ENCODE measurements at places on chromosomes 2 and 18.

- DNase-seq: no peak
Observed at GRCh38 chr2:47819834-47820233, 36.9 kb downstream of the MSH6 start.

DNA sequence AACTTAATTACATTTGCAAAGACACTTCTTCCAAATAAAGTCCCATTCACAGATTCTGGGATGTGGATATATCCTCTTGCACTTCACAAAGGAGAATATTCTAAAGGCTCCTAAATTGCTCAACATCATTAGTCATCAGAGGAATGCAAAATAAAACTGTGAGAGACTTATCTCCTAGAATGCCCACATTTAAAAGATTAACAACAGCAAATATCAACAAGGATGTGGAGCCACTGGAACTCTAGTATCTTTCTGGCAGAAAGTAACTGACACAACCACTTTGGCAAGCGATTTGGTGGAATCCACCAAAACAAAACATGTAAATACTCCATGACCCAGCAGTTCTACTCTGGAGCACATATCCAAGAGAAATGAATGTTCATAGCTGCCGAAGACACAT lies 4.6 kb downstream of the NEU2 start:
- no peak for DNase-seq

DNA sequence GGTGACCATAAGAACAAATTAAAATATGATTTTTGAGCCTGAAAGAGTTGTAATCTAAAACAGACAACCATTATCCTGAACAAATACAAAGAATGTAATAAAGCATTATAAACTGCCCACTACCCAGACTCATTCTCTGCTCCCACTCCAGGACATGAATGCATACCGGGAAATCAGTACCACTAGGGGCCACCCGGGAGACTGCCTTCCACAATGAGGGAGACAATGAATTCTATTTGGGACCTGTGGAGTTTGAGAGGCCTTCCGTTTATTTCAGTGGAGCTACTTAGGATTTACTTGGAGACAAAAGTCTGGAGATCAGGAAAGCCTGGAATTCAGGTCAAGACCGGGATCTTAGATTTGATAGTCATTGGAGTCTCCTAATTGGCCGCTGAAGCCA lies 50.0 kb downstream of the NAB1 start:
- DNase-seq: peak; percentile 43

- no peak for DNase-seq
Observed at GRCh38 chr2:230048010-230048671, 20.6 kb downstream of the SLC16A14 start.

DNA sequence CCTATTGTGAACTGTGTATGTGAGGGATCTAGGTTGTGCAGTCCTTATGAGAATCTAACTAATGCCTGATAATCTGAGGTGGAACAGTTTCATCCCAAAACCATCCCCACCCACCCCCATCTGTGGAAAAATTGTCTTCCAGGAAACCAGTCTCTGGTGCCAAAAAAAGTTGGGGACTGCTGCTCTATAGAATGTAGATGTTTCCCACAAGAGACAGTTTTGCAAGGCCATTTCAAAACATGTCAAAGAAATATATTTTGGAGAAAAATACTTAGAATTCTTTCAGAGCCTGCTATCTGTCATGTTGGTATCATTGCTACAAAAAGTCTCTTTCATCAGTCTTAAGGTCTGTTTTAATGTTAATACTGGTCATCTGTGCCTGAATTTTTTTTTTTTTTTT lies 4.1 kb upstream of the SLC39A10 start:
- no peak for DNase-seq

DNA sequence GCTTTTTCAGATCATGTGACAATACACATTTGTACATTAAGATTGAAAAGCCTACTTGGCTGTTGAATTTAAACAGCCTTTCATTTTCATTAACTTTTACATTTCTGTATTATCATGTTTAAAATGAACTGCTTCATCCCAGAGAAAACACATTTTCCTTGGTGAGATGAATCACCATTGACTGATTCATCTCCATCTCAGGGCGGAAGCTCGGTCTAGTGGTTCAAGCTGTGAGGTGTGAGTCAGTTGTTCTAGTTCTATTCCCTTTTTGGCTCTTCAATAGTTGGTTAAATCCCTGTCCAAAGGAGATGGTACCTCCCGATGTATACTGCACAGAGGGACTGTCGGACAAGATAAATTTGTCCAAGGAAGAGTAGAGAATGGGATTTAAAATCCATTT lies 189.7 kb downstream of the ADCYAP1 start:
- DNase-seq: no peak

GRCh38 chr2:1256632-1257324 lies 156.5 kb upstream of the TPO start:
- DNase-seq: no peak

- no peak for DNase-seq
Observed at GRCh38 chr2:46521215-46521683, 41.9 kb downstream of the TMEM247 start.

- DNase-seq: no peak
Observed at GRCh38 chr2:236843161-236843968, 242.3 kb upstream of the COPS8 start.

DNA sequence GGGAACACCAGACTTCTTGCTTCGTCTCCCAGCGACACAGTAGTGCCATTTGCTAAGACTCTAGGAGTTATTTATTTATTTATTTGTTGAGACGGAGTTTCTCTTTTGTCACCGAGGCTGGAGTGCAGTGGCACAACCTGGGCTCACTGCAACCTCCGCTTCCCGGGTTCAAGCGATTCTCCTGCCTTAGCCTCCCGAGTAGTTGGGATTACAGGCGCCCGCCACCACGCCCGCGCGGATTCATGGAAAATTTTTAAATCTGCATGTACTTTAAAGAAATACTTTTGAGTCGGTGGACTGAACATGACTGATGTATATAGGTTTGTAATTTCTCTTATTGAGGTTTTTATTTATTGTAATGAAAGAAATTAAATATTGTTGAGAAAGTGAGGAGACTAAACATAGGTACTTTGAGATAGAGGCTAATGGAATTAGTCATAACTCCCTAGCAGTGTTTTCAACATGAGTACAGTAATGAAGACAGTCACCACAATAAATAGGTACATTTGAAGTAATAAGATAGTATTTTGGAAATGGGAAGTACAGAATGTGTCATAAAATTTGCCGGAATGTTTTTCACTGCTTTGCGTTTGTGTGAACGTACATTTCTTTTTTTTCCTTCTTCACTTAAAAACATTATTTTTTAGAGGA lies 983 bp downstream of the MTX2 start:
- no peak for DNase-seq

DNA sequence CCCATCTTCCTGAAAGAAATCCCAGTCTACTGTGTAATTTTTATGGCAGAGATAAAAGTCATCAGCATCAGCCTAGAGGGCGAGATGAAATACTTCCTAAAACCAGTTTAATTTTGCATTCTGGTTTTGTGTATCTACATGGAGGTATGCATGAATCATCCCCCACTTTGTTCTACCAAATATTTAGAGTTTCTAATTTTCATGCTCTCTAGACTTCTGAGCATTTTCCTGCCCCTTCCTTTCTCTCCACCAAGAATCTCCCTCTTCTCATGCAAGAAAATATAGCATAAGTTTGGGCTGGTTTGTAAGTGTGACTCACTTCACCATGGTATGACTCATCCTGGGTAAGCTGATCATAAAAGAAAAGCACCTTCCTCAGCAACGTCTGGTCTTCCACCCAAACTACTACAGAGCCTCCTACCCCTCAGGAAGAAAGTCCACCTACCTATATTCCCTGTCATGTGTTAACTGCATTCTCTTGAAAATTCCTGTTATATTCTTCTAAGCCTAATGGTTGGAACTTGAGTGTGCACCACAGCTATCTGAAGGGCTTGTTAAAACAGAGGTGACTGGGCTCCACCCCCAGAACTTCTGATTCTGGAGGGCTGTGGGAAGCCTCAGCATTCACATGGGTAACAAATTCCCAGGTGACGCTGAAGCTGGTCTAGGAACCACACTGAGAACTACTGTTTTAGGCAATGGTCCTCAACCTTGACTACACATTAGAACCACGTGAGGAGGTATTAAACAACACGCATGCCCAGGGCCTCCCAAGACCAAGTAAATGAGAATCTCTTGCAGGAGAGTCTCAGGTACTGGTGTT lies 37.4 kb upstream of the RAPGEF4 start:
- DNase-seq: peak; percentile 26

DNA sequence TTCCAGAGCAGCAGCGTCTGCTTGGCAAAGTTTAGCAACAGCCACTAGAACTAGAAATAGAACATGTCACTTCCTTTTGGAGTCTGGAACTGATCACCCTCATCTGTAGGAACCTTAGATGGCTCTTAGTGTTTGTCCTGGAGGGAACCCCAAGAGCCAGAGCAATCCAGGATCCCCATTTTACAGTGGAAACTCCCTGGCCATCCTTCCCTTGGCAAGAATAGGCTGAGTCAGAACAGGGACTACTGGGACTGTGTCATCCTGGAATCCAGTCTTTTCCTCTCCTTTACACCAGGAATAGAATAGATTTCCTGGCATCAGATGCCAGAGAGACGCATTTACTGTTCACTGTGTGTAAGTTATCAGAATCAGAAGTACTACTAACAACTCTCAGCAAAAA lies 33.2 kb upstream of the GRHL1 start:
- no peak for DNase-seq

GRCh38 chr2:113092864-113093612 lies 25.3 kb downstream of the IL1F10 start:
- no peak for DNase-seq

- no peak for DNase-seq
Observed at GRCh38 chr2:208279236-208279635, 13.2 kb downstream of the PIKFYVE start.

- DNase-seq: no peak
Observed at GRCh38 chr2:234130777-234131181, 80.3 kb downstream of the SPP2 start.

GRCh38 chr2:160522951-160523710 lies 29.5 kb upstream of the RBMS1 start:
- no peak for DNase-seq

- DNase-seq: no peak
Observed at GRCh38 chr2:174892546-174892945, 112.6 kb downstream of the CHN1 start.

GRCh38 chr18:8703781-8704301 lies 1.5 kb upstream of the MTCL1 start:
- DNase-seq: no peak

DNA sequence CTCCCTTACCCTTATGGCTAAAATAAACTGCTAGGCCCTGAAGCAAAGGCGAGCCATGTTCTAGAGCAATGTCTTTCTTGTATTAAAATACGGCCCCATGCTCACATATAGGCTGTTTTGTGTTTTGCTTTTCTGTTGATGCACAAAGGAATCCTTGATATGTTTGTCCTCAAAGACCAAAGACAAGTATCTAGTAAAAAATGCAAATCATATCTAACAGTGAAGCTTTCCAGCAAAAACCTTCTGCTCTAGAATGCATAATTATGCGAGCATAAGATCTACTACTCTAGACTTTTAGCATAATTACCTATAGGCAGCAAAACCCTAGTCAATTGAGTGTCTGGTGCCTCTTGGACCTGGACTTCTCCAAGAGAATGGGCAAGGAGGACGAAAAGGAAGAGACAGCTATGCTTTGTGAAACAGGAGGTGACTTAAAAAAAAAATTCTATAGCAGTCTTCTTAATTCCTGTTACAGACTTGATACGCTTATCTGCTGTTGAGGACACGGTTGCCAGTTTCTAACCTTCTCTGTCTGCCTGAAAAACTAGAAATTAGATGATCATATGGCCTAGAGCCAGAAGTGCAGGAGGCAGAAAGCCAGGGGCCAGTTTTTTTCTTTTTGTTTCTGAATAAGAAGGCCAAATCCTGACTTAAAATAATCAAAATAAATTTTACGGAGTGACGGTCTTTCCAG lies 1.5 kb upstream of the AMMECR1L start:
- DNase-seq: no peak

DNA sequence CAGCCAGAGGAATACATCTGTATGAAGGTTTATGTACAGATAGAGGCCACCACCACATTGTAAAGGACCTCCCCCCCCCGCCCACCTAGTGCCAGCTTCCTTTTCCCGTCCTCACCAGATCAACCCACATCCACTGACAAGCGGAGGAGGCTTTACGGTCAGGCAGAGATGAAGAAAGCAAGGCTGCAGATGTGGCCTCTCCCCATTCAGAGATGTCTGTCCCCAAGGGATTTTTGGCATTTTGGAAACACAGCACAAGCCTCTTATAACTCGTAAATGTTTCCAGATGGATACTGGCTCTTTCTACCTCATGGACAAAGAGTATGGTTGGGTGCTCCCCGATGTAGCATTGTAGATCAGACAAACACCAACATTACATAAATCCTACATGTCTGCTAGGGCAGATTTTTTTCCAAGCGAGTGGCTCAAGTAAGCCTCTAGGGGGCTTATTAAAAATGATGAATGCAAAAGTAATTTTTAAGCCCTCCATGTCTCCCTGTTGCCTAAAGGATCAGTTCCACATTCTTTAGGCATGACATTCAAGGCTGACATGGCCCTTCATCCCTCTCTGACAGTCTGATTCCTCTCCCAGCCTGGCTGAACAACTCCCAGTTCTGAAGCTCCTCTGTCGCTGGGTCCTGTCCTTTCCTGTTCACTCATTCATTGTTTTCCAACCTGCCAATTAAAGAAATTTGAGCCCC lies 11.7 kb downstream of the VIT start:
- no peak for DNase-seq

- DNase-seq: no peak
Observed at GRCh38 chr2:168874368-168875054, 15.7 kb downstream of the SPC25 start.

GRCh38 chr2:147502711-147503290 lies 342.0 kb upstream of the ACVR2A start:
- DNase-seq: no peak

DNA sequence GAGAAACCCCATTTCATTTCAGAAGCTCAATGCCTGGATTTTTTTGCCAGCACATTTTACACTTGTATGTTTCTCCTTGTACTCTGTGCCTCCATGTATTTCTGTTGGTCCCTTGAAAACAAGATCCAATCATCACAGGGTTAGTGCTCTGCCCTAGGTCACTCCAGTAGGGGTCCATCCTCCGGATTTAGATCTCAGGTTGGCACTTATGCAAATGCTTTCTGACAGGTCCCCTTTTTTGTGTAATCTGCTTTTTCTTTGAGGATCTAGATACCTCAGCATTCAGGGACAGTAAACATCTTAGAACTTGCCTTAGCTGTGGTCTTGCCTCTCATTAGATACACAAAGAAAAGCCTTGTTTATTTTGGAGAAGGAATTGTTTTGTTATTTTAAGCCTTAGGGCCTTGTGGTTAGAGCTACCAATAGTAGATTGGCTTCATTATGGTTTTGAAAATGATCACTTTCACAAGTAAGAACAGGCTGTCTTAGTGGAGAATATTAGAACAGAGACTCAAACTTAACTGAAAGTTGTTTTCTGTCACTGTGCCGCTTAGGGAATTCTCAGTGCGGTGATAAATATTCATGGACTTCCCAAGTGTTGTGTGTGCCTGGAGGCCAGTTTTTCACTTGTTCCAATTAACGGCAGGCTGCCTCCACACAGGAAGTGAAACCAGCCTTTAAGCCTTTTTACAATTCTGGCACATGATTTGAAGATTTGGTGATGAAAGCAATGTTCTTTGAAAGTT lies 7.8 kb downstream of the MERTK start:
- DNase-seq: no peak

- DNase-seq: no peak
Observed at GRCh38 chr2:220419647-220420046, 792.2 kb downstream of the SLC4A3 start.

- no peak for DNase-seq
Observed at GRCh38 chr2:15892151-15892880, 48.0 kb upstream of the MYCN start.

- DNase-seq: no peak
Observed at GRCh38 chr2:196415384-196415783, 224.1 kb upstream of the CCDC150 start.

GRCh38 chr2:7539760-7540159 lies 622.5 kb downstream of the RNF144A start:
- no peak for DNase-seq

Measured in iPS-NIHi11 (cell line).